NCI-H69 (cell line): ENCODE measurements at places on chromosomes 4 and X.

GRCh38 chr4:116092961-116093360 is 979.5 kb upstream of the NDST4 start:
- DNase-seq, result no peak

DNA sequence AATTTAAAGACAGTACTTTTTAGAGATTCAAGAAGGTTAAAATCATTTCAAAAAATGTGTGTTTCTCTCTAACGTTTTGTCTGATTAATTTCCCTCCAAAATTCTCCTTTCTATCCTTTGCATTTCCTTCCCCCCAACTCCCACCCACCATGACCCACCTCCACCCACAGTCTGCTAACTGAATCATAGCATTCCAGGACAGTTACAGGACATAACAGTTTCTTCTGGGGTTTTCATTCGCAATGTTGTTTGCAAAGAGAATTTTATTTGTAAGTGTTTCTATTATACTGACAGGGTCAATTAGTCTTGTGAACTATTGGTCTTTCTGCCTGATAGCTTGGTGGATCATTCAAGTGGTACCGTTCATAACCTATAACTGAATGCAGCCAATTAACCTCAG is 53.7 kb downstream of the ANAPC10 start:
- DNase-seq, result no peak

DNA sequence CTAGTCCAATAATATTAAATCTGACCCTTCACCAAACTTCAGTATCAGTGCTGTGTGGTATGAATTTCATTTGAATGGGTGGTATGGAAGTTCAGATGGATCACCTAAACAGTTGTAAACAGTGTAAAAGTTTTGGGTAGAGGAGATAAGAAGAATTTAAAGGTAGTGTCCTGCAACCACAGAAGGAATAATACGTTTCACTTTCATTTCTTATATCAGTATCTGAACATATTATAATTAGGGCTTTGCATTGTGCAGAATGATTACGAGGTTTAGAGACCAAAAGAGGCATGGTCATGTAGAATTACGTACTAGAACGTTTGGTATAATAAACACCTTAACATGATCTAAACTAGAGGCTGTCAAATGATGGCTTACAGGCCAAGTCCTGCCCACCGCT is 116.1 kb downstream of the PDLIM5 start:
- DNase-seq, result no peak

- DNase-seq, result no peak
Observed at GRCh38 chrX:13876652-13877051, 59.8 kb upstream of the GPM6B start.

DNA sequence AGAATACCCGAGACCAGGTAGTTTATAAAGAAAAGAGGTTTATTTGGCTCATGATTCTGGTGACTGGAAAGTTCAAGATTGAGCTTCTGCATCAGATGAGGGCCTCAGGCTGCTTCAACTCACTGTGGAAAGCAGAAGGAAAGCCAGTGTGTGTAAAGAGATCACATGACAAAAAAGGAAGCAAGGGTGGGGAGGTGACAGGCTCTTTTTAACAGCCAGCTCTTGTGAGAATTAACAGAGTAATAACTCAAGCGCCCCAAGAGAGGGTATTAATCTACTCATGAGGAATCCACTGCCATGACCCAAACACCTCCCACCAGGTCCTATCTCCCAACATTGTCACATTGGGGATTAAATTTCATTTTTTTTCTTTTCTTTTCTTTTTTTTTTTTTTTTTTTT is 6.3 kb upstream of the YIPF6 start:
- DNase-seq, result no peak

DNA sequence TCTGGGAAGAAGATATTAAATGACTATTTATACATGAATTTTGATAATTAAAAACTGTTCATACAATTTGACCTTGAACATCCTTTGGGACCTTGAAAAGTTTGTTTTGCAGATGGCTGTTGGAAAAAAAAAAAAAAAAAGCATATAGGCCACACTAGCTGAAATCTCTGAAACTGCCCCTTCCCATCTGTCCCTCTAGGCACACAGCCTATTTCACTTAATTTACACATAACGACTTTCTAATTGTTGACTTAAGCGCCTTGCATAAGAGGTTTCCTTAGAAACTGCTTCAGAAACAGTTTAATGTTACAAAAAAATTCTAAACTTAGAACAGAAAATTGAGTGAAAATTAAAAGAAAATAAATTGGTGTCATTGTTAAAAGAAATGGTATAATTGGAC is 131.0 kb downstream of the COX18 start:
- DNase-seq, result peak; percentile 2

DNA sequence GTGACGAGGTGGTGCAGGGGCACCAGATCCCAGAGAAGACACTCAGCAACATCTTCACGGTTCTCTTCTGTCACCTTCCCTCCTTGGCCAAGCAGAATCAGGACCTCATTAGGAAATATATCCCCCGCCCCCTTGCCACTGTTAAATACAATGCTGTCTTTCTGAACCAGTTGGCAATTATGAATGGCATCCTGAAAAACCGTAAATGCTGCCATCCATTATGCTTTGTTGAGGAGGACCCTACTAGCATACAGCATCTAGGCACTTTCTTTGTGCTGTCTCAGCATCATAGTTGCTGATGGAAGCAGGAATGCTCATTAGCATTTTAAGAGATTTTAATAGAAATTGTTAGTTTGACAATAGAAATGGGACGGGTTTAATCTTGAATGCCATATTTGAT is 138.5 kb downstream of the DCLK2 start:
- DNase-seq, result no peak

- DNase-seq, result no peak
Observed at GRCh38 chr4:70629469-70630090, 1.0 kb downstream of the ENAM start.

- DNase-seq, result peak; percentile 74
Observed at GRCh38 chr4:129428454-129428853, 332.5 kb downstream of the C4orf33 start.

DNA sequence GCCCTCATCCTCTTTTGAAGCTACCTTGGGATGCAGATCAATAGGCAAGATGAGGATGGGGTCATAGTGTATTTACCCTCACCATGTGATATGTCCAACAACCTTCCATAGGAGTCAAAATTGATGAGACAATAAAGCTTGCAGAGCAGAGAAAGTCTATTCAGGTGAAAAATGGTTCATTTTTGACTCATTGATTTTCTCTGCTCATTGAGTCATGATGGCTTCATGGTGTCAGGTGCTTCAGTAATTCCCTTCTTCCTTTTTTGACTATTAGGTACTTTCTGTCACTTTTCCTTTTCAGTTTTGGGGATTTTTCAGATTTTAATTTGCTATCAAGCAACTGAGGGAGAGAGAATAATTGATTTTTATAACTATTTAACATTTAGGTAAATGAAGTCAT is 55.9 kb upstream of the IL2 start:
- no peak for DNase-seq

- DNase-seq, result no peak
Observed at GRCh38 chr4:189355590-189355989, 585.1 kb upstream of the FRG1 start.

DNA sequence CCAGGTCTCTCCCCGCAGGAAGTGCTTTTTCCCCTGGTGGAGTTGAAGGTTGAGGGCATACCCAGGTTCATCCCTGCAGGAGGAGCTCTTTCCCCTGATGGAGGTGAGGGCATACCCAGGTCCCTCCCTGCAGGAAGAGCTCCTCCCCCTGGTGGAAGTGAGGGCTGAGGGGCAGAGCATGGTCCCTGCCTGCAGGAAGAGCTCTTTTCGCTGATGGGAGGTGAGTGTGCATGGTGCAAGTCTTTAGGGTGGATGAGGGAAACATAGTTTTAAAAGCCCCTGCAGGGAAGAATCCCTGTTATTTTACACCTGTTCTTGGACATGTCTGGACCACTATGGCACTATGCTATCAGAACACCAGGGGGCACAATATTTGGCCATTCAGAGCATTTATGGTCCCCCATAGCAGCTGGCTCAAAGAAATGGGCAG is 43.7 kb upstream of the PUDP start:
- DNase-seq, result peak; percentile 51
